GM20000 (cell line): ENCODE measurements at places on chromosomes 11 and 22.

GRCh38 chr11:119727523-119728151, 1.4 kb downstream of the NECTIN1 start:
- DNase-seq, result peak; percentile 79

DNA sequence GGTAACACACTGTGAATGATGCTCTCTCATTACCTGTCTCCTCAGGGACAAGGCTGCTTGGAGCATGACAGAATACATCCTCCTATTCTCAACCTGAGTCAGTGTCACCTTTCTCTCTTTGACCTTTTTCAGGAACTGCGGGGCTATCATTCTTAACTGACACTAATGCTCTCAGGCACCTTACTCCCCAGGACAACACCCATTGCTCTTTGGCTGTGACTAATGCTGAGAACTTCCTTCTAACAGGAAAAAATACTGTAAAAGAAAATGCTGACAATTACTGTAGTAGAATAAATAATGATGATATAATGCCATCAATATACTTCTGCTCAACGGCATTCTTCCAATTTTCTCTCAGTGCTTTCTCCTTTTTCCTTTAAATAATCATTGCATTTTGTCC, 2082.7 kb upstream of the RAG2 start:
- no peak for DNase-seq

DNA sequence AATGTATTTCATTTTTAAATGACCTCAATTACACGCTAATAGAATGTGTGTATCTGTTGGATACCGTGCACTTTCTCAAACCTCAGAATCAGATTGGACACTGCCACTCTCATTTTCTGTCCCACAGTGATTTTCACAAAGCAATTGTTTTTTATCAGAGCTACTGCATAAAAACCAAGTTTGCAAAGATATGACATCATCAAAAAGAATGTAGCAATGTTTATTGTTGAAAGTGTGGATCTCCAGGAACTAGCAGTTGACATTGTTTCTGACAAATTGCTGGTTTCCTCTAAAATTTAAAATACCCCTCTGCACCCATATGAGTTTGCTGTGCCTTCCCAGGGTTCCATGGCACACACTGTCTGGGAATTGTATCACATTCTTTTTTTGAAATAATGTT, 362.7 kb upstream of the DDI1 start:
- DNase-seq, result no peak

- DNase-seq, result no peak
These were observed 4.9 kb upstream of the ADAMTS8 start for GRCh38 chr11:130433357-130433756.

- DNase-seq, result no peak
These were observed 36.5 kb downstream of the TUG1 start for GRCh38 chr22:31005535-31005934.

DNA sequence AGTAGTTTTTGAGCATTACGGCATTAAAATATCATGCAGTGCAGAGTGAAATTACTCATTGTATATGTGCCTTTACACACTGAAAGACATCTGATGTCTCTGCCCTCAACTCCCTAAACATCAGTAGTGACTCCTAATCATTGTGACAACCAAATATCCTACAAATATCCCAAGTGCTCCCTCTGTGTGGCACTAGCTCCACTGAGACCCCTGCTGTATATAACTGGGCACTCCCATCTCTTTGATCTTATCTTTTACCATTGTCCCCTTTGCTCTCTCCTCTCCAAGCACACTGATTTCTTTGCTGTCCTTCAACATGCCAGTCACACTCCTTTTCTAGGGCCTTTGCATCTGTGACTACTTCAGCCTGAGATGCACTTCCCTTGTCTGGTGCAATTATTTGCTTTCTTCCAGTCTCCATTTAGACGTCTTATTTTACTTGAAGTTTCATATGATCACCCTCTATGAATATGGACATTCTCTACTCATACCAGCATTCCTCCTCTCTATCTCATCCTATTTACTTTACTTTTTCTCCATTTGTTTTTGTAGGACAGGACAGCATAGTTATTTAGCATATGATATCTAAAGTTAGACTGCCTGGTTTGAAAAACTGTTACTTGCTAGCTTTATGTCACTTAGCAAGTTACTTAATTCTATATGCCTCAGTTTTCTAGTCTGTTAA, 2.4 kb downstream of the SLC5A12 start:
- no peak for DNase-seq

DNA sequence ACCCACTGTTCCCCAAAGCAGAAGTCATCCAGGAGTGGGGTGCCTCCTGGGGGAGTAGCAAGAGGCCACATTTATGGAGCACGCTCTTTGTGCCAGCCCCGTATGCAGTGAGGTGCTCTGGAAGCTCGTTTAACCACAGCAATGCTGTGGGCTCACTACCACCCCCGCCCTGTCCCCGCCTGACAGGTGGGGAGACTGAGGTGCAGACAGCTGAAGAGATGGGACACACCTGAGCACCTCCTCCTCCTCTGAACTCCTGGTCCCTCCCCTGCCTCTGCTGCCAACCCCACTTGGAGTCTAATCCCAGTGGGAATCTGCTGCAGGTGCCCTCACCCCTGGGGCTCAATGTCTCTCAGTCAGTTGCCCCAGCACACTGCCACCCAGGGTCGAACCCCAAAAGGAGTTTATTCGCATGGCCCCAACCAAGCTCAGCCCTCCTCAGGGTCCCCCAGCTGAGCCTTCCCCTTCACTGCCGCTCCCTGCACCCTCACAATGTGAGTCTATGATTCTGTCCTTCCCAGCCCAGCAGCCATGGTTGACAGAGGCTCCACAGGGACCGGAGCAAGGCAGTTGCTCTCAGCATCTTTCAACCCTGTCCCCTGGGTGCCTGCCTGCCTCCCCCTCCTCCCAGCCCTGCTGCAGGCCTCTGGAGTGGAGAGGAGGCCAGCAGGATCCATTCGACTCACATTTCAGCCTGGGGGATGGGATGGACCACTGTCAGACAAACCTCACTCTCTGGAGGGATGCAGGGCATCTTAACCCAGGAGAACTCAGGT, 13.3 kb upstream of the BCR start:
- DNase-seq, result no peak

GRCh38 chr11:21037850-21038249, 368.5 kb downstream of the NELL1 start:
- no peak for DNase-seq

DNA sequence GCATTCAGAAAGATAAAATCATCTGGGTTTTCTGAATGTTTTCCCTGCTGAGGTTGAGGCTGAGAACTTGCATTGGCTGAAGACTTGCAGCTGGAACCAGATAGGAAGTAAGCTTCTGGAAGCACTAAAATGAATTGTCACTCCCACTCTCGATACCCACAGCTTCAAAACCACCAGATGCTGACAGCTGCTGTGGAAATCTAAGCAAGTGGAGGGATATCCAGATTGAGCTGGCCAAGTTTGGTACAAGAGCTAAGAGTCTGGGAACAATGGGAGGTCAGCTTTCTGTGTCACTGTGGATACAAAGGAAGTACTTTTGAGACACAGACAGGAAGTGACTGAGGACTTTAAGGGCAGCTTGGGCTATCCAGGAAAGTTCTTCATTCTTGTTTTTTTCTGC, 51.3 kb upstream of the CD44 start:
- no peak for DNase-seq

DNA sequence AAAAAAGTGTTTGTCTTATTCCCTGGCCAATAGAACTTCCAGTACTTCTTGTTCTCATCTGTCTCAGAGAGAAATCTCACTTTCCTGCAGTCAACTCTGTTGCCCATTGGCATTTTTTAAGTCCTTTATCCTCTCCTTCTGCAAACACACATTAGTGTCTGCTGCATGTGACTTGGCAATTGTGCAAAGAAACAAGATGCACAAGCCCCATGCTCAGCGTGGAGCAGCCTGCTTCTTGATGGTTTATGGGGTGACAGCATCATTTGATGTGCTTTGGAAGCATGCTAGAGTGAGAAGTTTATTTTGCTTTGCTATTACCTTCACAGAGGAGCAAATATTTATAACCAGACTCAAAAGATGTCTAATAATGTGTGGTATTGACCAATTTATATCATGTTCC, 238.2 kb downstream of the FAT3 start:
- DNase-seq, result no peak

DNA sequence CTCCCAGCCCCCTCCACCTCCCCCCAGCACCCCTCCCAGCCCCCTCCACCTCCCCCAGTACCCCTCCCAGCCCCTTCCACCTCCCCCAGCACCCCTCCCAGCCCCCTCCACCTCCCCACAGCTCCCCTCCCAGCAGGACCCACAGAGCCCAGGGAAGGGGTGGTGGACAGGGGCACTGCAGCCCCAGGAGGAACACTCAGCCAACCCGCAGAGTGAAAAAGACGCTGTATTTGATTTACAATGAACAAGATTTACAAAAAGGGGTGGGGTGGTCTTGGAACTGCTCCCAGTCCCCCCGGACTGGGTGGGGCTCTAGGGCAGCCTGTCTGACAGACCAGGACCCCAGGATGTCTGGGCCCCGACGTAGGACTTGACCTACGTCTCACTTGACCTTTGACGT, 4.6 kb upstream of the MAPK11 start:
- DNase-seq, result no peak

DNA sequence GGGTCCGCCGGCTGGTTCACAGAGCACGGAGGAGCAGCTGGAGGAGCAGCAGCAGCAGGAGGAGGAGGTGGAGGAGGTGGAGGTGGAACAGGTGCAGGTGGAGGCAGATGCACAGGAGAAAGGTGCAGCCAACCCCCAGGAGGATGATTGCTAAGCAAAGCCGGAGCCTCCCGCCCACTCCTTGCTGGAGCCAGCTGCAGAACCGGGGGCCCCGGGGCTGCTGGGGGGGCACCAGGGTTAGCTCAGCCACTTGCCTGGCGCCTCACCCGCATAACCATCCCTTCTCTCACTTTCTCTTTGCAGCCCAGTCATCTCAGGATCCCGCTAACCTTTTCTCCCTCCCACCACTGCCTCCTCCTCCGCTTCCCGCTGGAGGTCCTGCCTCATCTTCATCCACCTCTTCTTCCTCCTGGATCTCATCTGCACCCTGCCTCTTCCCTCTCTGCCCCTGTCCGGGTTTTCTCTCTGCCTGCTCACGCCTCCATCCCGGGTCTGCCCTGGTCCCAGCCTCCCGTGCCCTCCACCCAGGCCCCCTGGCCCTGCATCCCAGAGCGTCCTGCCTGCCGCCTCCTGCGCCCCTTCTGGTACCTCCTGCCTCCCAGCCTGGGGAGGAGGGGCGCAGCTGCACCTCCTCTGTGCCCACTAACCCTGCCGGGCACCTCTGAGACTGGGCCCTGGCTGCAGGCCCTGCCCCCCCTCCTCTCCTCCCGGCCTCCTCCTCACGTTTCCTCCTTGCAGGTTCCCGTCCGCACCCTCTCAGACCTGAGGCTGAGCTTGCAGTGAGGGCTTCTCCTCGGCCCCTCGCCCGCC, 9.5 kb downstream of the KCTD17 start:
- DNase-seq, result peak; percentile 81

GRCh38 chr11:21480240-21480639, 712.6 kb upstream of the ANO5 start:
- DNase-seq, result no peak

- DNase-seq, result no peak
These were observed 46.3 kb upstream of the ANO3 start for GRCh38 chr11:26285608-26286007.

DNA sequence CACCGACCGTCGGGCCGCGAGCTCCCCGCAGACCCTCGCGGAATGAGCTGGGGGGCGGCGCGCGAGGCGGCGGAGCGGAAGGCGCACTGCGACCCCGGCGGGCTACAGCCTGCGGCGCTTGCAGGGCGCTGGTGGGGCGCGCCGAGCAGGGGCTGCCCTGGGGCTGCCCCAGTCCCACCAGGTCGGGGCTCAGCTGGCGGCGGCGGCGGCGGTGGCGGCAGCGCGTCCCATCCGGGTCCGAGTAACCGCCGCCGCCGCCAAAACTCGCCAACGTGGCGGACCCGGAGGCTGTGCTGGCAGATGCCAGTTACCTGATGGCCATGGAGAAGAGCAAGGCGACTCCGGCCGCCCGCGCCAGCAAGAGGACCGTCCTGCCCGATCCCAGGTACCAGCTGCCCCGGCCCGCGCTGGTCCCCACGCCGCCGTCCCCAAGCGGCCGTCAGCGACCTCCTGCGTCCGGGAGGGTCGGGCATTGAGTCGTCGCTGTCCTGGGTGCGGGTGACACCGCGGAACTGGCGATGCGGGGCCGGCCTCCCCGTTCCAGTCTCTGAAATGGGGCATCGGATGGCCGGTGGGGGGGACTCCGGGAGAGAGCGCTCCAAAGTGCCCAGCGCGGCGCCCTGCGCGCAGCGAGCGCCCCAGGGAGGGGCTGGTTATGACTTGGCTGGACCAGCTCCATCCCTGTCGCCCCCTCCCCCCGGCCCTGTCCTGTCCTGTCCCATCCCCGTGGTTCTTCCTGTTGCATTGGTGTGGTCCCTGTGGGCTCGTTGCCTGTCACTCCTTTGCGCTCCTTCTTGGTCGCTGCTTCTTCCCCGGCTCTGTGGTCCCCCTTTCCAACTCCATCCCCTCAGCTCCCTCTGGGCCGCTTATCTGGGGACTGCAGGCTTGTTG, 63.5 kb downstream of the CRYBB2 start:
- peak; percentile 36 for DNase-seq

- no peak for DNase-seq
These were observed 144.5 kb downstream of the CCDC34 start for GRCh38 chr11:27218421-27219038.

DNA sequence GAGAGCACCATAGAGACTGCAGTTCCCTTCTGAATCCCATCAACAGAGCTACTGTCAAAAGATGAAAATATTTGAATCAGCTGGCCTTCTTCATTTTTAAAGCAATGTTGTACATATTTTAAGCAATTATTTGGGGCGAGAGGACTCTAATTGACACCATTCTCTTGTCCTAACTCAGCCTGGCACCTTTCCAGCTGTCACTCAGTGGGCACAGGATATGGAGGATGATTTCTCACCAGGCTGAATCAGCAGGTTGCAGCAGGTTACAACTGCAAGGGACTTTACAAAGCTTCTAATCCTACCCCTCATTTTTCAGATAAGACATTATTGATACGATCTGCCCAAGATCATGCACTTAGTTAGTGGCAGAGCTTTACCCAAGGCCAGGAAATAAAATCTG, 11.9 kb upstream of the WT1 start:
- no peak for DNase-seq

- no peak for DNase-seq
These were observed 35.3 kb downstream of the C11orf65 start for GRCh38 chr11:108431997-108432396.

- no peak for DNase-seq
These were observed 3.0 kb upstream of the RIN1 start for GRCh38 chr11:66339162-66339675.

GRCh38 chr22:44091021-44091721, 67.1 kb downstream of the PARVB start:
- DNase-seq, result no peak

GRCh38 chr11:113338730-113339129, 24.3 kb downstream of the TTC12 start:
- DNase-seq, result no peak

DNA sequence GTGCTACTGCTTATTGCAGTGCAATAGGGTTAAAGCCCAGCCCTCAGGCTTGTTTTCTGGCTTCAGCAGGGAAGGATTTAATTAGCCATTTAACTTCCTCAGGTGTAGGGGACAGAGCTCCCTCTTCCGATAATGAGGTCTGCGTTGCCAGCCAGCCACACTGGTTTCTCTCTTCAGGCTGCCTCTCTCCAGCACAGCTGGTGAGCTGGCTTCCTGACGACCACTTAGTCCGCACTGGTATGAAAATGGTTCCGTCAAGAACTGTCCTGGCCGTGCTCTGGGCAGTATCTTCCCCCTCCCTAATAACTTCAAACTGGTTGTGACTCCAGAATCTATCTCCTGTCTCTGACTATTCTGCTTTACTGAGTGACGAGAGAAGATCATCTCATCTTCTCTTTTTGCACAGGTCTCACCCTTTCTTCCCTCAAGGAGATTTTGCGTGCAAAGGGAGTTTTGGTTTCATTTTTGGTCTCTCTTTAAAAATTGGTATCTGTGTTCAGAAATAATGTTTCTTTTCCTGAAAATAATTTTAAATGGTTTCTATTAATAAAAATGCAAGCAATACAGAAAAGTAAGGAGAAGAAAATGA, 49.2 kb downstream of the CNTN5 start:
- DNase-seq, result peak; percentile 6
